ENCODE measurements at places on chromosomes 7 and 10.

GRCh38 chr7:131013716-131014115 is 279.7 kb upstream of the KLF14 start:
- DNase-seq: no peak

- no peak for DNase-seq
These were observed 180.3 kb downstream of the NPSR1 start for GRCh38 chr7:34838329-34838728.

- DNase-seq: no peak
These were observed 923.5 kb downstream of the LRMDA start for GRCh38 chr10:76354921-76355320.

- no peak for DNase-seq
These were observed 191.8 kb downstream of the ADARB2 start for GRCh38 chr10:1545524-1545923.

DNA sequence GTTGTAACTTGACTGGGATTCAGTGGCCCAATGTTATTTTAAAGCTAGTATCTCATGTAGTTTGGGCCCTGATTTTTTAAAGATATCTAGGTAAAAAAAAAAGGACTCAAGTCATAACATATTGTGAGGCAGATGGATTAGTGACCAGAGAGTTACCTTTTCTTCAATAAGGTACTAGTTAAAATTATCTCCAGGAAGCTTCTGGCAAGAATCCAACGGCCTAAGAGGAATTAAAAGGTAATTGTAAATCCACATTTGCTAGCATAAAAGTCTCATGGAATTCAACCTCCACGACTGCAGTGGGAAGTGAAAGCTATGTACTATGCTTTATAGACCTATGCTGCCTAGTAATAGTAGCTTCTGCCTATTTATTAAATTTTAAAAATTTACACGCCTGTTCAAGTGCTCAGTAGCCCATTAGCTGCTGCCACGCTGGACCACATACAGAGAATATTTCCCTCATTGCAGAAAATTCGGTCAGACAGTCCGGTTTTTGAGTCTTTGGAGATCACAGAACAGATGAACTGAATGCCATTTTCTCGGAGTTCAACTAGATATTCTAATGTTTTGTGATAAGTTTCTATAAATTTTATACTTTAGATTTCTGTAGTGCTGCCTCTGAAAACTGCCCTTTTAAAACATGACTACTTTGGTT is 118.4 kb downstream of the NSUN6 start:
- no peak for DNase-seq

DNA sequence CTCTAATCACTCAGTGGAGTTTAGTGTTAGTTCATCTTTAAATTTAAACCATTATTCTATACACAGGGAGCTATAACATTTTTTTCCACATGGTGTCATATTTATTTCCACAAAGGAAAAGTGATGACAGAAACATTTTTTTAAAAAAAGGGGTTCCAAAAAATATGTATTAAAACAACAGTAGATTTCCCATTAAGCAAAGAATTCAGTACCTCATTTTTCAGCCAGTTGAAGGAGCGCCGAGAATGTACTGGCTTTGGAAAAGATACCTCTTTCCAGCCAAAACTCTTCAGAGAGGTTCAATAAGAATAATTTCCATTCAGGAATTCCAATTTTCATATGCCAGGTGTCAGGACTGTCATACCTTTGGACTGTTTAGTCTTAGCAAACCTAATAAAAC is 250.5 kb upstream of the MEOX2 start:
- no peak for DNase-seq

DNA sequence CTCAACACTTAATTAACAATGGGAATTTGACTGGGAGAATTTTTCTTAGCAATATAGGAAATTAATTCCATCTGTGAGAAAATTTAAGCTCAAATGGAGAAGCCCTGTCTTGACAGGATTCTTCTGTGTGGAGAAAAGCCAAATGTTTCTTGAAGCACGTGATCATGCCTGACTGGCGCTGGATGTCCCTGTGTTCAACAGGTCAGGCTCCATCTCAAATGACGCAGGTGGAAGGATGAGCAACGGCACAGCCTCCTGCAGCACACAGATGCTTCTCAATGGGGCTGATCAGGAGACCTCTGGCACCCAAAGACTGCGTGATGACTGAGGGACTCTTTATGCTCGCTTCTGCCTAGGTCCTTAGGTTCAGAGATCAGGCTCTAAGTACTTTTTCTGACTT is 143.8 kb downstream of the RSU1 start:
- DNase-seq: no peak

GRCh38 chr10:72092171-72092924 is 4.0 kb upstream of the SPOCK2 start:
- no peak for DNase-seq

DNA sequence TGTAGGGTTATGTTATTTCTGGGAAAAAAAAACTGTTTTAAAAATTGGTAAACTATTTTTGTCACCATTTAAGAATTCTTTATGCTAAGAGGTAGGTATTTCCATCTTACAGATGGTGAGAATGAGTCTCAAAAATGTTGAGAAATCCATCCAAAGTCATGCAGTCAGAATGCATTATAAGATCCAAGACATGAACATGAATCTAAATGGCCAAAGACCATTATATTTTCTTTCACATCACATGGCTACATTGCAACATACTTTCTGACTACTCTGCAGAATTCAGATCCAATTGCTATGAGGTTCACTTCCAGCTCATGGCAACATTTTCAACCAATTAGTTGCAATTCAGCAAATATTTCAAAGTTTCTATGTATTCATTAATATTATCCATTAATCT is 181.2 kb downstream of the TWIST1 start:
- DNase-seq: no peak

- no peak for DNase-seq
These were observed 143.2 kb upstream of the C7orf33 start for GRCh38 chr7:148447221-148447849.

- DNase-seq: peak; percentile 91
These were observed 27.3 kb upstream of the IFRD1 start for GRCh38 chr7:112422842-112423496.

DNA sequence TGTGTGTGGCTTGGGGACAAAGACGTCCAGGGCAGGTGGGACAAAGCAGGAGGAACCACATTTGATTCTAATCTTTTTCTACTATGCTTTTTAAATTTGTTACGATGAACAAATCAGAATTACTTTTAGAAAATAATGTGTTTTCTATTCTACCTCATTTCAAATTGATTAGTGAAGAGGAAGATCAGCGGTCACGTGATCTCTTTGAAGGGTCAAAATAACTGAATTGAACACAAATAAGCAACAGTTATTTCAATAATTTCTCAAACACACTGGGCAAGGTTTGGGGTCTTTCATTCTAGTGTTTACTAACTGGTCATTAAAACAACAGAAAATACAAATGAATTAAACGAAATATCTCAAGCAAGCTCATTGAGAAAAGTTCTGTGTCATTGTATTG is 773.0 kb upstream of the IGFBP3 start:
- DNase-seq: no peak

- no peak for DNase-seq
These were observed 22.4 kb downstream of the TLL2 start for GRCh38 chr10:96491303-96491702.

GRCh38 chr10:127523476-127523875 is 25.6 kb upstream of the NPS start:
- no peak for DNase-seq

GRCh38 chr7:117205873-117206272 is 117.0 kb downstream of the WNT2 start:
- no peak for DNase-seq

All from skeletal muscle cell (primary cell).